ENCODE measurements at places on chromosomes 11 and 22.

- DNase-seq: no peak
Observed at GRCh38 chr11:75537740-75538139, 12.0 kb upstream of the GDPD5 start.

- no peak for DNase-seq
Observed at GRCh38 chr22:19824212-19824925, 30.3 kb downstream of the GNB1L start.

GRCh38 chr11:110463153-110463552 lies 33.4 kb downstream of the FDX1 start:
- no peak for DNase-seq

DNA sequence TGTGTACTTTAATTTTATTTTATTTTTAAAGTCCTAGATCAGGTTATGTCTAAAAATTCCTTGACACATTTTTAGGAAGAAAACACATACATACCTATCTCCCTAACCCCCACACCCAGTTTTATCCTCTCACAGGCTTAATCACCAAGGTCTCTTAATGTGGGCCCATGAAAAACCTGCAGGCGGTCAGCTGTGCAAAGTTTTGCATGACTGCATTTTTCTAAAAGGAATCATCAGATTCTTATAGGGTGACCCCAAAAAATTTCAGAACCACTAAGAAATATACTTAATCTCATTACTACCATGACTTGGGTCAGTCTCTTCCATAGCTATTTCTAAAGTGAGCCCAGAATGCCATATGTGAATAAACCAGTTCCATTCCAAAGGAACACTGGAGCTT lies 19.8 kb downstream of the SAA1 start:
- DNase-seq: no peak

DNA sequence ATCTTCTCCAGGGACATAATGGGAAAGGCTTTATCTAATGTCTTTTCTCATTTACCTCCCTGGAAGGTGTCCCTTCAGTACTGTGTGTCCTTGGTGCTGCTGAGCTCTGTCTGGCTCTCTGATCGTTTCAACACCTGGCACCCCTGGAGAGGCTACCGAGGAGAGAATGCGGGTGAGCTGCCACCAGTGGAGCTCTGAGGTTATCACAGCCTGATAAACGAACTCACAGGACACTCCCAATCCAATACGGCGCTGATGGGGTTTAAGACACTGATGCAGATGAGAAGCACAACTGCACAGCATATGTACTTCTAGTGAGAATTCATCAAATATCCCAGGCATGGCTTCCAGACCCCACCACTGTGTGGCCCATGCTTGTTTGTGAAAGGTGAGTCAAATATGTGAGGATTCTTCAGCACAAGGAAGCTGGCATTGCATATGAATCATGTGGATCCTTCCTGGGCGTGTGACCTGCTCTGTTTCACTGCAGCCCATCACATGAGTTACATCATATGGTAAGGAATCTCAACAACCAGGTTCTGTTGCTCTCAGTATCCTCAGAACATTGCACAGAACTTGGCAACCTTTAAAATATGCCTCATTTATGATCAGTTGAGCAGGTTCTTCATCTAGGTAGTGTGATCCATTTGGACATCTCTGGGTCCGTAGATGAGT lies 34.8 kb upstream of the VWA5A start:
- DNase-seq: no peak

DNA sequence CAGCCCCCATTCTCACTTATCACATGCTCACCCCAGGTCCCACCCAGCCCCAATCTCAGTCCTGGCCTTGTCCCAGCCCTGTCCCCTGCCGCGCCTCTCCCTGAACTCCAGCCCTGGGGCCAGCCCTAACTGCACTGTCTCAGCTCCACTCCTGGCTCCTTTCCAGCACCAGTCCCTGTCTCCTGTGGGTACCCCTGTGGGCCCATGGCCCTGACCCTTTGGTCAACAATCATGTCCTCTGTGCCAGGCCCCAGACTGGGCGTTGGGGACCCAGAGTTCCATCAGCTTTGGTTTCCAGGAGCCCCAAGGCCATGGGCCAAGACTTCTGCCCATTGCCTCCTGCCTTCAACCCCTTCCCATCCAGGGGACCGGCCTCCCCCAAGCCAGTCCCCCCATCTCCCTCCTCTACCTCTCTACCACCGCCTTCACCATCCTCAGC lies 757 bp downstream of the SPI1 start:
- DNase-seq: no peak

DNA sequence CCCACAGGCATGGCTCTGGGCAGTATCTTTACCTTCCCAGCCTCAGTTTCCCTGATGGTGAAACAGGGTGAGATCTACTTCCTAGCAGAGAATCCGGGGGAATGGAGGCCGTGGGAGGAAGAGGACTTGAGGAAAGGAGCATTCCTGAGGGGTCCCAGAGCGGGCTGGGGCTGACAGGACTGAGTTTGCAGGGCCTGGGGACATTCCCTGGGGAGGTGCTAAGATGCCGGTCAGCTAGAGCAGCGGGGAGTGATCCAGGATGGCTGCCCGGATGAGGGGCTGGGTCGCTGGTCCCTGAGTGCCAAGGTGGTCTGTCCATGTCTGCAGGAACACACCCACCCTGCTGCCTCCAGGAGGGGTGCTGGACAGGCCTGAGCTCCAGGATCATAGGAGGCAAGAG lies 8.3 kb upstream of the RTN4R start:
- DNase-seq: no peak

- DNase-seq: no peak
Observed at GRCh38 chr11:29333993-29334775, 682.6 kb downstream of the KCNA4 start.

- no peak for DNase-seq
Observed at GRCh38 chr11:66607126-66607834, 9.2 kb upstream of the RBM14 start.

- no peak for DNase-seq
Observed at GRCh38 chr22:39350757-39351688, 1.2 kb downstream of the SYNGR1 start.

DNA sequence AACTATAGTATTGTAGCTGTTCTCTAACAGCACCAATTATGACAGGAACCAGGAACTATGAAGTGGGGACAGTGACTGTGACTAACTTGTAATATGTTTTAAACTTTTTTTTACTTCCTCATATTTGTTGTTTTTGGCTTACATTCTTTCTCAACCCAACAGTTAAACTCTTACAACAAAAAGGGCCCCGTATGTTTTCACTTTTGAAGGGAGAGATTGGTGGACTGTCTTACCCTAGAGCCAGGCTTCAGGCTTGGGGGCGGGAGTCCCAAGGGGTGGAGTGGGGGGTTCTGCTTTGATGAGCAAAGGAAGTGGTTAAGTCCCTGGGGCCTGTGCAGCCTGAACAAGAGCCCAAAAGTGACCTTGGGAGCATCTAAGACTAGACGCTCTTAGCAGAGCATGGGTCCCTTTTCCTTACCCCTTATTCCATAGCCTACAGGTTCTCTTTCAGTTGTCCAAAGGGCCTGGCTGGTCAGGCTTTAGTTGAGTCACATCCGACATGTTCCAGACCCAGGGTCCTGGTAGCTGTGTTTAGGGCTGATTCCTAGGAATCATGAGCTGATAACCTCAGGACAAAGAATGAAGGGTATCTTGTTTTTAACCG lies 38.8 kb downstream of the STIM1 start:
- no peak for DNase-seq

GRCh38 chr11:77656362-77656761 lies 18.8 kb upstream of the CLNS1A start:
- no peak for DNase-seq

- DNase-seq: no peak
Observed at GRCh38 chr11:32722255-32722654, 72.2 kb downstream of the CCDC73 start.

GRCh38 chr11:19976281-19976941 lies 183.9 kb downstream of the DBX1 start:
- no peak for DNase-seq

- no peak for DNase-seq
Observed at GRCh38 chr11:64935359-64936081, at the start of gene GPHA2. TSS of gene GPHA2 (minus strand) at chr11:64935893. CDS start at chr11:64935460, 433 bp downstream.

GRCh38 chr11:77223797-77224196 lies 77.7 kb downstream of the GDPD4 start:
- no peak for DNase-seq

DNA sequence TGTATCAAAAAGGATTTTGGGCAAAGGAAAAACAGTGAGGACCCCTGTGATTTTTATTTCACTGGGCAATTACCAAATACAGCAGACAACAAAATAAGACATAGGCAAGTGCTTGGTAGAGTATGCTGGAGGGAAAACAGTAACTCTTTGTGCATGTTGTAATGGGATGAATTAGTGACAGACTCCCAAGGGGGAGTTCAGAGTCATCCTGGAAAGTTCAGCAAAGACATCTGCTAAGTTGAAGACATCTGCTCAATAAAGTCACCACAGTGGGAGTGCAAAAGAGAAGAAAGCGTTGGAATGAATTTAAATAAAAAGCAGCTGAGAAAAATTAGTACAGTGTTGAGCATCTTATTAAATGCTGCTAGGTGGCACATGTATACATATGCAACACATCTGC lies 378.8 kb upstream of the ISX start:
- no peak for DNase-seq

DNA sequence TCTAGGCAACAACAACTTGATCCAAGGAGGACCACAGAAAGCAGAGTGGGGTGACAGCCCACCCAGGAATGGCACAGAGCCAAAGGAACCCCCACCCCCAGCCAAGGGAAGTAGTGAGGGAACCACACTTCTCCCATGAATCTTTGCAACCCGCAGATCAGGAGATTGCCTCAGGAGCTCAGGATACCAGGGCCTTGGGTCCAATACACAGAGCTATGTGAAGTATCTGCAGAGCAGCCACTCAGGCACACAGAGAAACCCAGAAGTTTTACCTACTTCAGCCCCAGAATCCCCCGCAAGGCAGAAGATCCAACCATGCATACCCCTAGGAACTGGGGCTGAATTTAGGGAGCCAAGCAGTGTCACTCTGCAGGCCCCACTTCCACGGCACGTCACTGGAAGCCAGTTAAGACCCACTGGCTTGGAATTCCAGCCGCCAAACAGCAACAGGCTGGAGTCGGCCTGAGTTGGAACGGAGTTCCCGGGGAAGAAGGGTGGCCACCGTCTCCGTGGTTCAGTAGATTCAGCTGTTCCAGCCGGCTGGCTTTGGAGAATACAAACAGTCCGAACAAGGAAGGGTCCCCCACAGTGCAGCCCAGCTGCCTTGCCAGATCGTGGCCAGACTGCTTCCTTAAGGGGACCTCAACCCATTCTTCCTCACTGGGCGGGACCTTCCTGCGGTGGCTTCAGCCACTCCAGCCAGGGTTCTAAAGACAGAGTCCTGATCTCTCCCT lies 174.1 kb downstream of the TTC28 start:
- no peak for DNase-seq

GRCh38 chr22:20604776-20605221 lies 97.4 kb downstream of the MED15 start:
- no peak for DNase-seq

GRCh38 chr11:65311170-65311678 lies 3.4 kb upstream of the CDC42EP2 start:
- DNase-seq: no peak

GRCh38 chr11:116478669-116479668 lies 293.8 kb downstream of the BUD13 start:
- DNase-seq: no peak

GRCh38 chr11:64092111-64092760 lies 56.5 kb downstream of the FLRT1 start:
- no peak for DNase-seq

DNA sequence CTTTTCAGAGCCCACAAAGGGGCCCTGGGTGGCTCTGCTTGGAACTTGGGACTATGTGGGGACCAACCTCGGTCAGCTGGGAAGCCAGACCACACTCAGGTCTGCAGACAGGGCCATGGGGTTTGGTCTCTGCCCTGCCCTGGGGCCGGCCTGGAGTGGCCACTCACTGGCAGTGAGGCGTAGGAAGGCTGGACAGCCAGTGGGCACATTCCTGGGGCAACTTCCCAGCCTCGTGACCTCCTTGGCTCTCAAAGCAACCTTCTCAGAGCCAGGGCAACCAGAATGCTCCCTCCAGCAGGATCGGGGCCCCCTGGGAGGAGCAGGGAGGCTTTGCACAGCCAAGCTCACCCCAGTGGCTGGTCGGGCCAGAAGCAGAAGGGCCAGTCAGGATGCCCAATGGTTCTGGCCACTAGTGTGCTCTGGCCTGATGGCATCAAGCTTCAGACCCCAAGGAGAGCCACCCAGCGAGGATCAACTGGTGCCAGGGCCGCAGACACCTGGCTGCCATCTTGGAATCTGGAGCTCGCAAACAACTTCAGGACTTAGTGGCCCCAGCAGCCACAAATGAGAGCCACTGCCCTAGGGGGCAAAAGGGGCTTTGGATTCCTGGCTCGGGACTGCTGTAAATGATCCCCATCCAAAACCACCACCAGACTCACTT lies 87.1 kb downstream of the MYEOV start:
- DNase-seq: no peak

- DNase-seq: no peak
Observed at GRCh38 chr11:27385245-27385644, 22.2 kb upstream of the CCDC34 start.

DNA sequence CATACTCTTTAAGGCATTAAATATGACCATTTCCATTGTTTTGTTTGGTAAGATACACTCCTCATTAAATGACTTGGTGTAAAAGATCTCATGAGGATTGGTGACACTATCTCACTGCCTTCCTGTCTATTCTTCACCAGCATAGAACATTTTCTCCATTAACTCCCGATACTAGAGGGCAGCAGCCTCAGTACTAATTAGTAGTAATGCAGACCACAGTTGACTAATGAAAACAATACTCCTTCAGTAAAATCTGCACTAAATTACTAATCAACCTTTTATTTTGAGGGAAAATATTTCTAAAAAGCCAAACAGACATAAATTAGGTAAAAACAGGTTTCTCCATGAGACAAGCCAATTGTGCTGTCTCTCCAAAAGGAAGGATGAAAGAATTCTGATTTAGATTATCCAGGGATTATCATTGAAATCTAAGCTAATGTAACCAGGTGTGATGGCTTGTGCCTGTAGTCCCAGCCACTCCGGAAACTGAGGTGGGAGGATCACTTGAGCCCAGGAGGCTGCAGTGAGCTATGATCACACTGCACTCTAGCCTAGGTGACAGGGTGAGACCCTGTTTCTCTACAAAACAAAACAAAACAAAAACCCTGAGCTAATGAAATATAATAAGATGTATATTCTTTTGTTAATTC lies 9.4 kb downstream of the PGM2L1 start:
- DNase-seq: peak; percentile 68

GRCh38 chr11:17985517-17985916 lies 27.3 kb downstream of the SERGEF start:
- DNase-seq: no peak

- DNase-seq: no peak
Observed at GRCh38 chr22:40313007-40313406, 33.3 kb upstream of the ADSL start.

- no peak for DNase-seq
Observed at GRCh38 chr11:83092488-83093384, 21.0 kb upstream of the RAB30 start.
